NCI-H2081 (cell line): ENCODE measurements at places on chromosomes 13 and 19.
A peak's percentile ranks its signal among the peaks of the same experiment; 100 is the strongest.

DNA sequence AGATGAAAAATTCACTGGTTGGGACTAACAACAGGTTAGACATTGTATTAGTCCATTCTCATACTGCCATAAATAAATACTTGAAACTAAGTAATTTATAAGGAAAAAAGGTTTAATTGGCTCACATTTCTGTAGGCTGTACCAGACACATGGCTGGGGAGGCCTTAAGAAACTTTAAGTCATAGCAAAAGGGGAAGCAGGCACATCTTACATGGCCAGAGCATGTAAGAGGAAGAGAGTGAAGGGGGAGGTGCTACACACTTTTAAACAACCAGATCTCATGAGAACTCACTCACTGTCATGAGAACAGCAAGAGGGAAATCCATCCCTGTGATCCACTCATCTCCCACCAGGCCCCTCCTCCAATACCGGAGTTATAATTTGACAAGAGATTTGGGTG, 125.9 kb downstream of the SUCLA2 start:
- no peak for DNase-seq

DNA sequence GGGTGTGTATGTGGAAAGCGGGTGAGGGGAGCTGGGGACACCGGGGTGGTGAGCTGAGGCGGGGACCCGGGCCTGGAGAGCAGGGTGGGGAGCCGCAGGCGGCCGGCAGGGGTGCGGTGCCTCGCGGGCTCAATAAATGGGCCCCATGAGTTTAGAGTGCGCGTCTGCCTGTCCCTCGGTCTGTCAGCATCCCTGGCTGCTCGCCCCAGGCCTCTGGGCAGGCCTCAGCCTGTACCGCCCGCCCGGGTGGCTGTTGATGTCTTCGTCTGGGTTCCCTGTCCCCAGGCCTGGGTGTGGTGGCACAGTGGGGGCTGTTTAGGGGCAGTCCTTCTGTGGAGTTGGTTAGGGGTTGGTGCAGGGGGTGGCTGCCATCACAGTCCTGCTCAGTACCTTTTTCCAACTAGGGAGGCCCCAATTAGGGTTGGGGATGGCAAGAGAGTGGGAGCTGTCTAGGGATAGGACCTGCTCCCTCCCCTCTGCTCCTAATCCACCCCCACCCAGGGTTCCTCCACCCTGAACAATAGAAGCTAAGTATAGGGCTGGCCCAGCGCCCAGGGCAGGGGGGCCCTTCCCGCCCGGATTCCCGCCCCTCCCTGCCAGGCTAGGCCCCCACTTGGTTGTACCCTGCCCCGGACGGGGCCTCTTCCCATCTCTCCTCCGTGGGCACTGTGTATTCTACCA, 12.2 kb downstream of the CIC start:
- DNase-seq, result peak; percentile 84

- no peak for DNase-seq
Measured at GRCh38 chr13:111608556-111608955, 288.1 kb downstream of the TEX29 start.

DNA sequence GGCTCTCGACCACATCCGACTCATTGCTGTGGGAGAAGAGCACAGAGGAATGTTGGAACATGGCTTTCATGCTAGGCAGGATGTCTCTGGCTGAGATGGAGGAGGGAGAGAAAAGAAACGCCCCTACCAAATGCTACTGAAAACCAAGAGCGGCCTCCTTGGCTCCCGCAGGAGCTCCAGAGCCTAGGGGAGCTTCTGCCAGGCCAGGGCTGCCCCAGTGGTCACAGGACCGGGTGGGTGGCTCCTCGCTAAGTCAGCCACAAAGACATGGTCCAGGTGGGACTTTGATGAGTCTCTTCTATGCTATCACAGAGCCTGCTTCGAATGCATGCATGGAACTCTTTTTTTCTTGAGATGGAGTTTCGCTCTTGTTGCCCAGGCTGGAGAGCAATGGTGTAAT, 6.7 kb downstream of the LONP1 start:
- no peak for DNase-seq

- no peak for DNase-seq
Measured at GRCh38 chr13:102089177-102089576, 312.7 kb downstream of the FGF14 start.

DNA sequence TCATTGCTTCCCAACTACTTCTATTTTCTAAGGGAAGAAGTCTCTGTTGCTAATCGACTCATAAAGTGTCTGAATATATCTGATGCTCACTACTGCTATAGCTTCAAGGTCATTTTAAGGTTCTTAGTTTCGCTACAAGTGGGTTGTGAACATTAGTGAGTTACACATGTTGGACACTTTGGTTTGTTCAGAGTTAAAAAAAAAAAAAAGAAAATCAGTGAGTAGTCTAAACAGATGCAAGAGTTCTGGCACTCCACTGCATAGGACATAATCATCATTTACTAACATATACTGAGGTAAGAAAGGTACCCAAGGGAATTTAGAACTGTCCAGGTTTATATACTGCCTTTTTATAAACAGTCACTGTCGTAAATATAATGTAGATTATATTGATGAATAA, 108.8 kb downstream of the KLF12 start:
- DNase-seq, result no peak

DNA sequence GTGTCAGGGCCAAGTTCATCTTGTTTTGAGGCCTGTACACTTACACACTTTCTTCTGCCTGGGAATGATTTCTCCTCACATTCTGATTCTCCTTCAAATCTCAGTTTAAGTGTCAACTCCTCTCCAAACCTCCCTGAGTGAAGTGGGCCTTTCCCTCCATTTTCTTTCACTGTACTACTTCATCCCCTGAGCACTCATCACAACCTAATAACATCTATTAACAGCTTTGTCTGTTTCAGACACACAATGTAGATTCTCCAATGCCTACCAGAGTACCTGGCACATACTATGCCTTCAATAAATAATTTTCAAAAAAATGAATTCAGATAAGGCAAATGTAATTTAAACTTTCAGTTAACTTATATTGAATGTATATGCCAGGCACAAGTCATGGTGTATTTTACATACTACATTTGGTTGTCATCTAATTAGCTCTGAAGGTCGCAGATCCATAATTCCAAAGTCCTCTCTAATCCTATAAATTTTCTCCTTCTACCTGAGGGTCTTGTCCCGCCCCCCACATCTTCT, 357 bp upstream of the COG6 start:
- no peak for DNase-seq

DNA sequence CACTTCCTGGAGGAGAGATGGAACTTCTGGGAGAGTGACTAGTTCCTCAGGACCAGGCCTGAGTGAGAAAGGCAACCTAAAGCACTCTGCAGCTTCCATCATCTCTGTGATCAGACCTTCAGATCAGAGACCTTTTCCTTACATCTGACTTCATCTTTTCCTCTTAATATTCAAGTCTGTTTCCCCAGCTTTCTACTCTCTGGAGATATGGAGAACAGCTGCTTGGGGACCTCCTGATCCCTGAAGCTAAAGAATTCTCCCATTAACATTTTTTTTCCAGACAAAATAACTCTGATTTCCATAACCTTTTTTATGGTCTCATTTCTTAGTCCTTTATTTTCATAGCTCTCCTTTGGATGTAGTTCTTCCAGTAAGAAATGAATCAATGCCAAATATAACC, 133.4 kb upstream of the FNDC3A start:
- DNase-seq, result no peak

- no peak for DNase-seq
Measured at GRCh38 chr13:32969516-32969941, 46.7 kb upstream of the KL start.

DNA sequence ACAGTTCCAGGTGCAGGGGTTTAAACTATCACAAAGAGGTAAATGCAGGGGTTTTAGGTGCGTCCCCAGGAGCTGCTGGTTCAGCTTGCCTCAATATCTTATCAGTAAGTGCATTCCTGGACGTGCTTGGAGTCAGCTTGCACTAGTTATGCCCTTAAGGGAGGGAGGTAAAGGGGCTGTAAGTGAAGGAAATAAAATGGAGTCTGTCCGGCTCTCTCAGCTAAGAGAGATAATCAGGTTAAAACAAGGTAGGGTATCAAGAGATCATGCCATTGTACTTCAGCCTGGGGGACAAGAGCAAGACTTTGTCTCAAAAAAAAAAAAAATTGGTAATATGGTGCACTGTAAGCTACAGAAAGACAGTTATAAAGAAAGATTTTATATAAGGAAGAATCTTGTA, 69.7 kb downstream of the ZNF100 start:
- no peak for DNase-seq
